GM12891 (cell line): ENCODE measurements at places on chromosomes 13 and 19.

DNA sequence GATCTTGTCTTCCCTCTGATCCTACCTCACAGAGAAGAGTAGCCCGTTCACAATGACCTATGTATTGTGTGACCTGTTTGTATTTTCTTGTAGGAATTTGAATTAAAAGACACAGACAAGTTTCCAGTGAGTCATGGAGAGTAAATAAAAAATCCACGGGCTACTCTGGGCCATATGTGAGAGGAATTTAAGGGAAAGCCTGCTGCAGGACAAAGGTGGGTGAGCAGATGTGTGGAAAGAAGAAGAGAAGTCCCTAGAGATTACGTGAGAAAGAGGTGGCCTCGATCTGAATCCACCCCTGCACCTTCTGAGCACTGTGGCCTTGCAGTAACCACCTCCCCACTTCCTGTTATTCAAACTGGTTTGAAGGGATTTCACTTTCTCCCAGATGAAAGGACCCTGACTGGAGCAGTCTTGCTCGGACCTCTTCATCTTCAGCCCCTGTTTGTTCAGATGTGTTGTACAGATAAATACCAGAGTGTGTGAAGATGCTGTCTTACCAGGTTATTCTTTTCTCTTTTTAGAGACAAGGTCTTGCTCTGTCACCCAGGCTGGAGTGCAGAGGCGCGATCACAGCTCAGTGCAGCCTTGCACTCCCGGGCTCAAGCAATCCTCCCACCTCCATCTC is 205.4 kb downstream of the PDS5B start:
- DNase-seq, result peak; percentile 28

GRCh38 chr19:14222886-14223285 is 16.9 kb upstream of the ADGRL1 start:
- no peak for DNase-seq

DNA sequence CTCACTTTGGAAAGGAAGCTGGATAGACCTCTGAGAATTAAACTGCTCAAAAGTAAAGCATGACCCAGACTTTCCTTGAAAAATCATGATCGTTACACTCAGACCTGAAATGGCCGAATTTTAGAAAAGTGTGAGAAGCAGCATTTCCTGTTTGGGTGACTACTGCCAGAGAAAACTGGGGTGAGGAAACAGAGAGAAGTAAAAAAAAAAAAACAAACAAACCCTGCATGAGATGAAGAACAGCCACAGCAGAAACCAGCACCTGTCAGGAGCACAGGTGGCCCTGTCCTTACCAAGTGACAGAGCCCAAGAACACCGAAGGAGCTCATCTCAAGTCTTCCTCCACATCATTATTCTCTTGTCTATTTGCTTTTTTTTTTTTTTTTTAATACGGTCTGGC is 12.0 kb upstream of the ADPRHL1 start:
- DNase-seq, result no peak

DNA sequence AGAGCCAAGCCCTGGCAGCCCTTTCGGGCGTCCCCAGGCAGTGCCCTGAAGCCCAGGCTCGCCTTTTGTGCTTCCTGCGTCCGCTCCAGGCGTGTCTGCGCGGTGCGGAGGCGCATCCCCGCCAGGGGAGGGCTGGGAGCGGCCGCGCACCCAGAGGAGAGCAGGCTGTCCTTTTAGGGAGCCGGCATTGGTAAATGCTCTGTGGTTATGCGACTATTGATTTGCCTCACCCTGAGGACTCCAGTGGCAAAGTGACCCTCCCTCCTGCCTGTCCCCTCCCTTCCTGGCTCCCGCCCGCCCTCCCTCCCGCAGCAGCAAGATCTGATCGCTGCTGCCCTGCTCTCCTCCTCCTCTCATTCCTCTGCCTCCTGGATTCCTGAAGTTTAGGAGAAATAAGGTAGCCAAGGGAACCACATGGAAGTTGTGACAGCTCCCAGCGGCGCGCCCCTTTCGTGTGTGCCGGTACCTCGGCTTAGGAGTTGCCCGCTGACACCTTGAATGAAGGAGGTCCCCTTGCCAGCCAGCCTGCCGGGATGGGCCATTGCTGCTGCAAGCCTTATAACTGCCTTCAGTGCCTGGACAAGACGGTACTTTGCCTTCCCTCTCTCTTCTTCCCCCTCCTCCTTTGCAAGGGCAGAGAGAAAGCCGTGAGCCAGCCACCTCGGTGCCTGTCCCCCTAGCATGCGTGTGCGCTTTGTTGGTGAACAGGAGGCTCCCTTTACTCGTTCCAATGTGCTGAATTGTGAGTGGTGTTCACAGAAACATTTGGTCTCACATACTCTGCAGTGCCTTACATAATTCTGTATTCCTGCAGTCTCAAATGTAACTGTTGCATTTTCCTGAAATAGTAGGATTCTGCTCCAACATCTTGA is 166.9 kb downstream of the SLC7A1 start:
- no peak for DNase-seq

GRCh38 chr13:89763005-89763404 is 1584.5 kb upstream of the MIR17HG start:
- DNase-seq, result no peak

- DNase-seq, result no peak
Observed at GRCh38 chr13:42874221-42874620, 92.8 kb downstream of the FAM216B start.

- DNase-seq, result no peak
Observed at GRCh38 chr19:43720936-43721335, 5.1 kb downstream of the IRGC start.

DNA sequence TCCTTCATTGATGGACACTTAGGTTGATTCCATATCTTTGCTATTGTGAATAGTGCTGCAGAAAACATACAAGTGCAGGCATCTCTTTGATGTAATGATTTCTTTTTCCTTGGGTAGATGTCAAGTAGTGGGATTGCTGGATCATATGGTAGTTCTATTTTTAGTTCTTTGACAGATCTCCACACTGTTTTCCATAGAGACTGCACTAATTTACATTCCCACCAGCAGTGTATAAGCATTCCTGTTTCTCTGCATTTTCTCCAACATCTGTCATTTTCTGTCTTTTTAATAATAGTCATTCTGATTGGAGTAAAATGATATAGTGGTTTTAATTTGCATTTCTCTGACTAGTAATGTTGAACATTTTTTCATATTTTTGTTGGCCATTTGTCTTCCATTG is 116.7 kb downstream of the LMO7 start:
- no peak for DNase-seq

- DNase-seq, result no peak
Observed at GRCh38 chr19:4121273-4121612, 2.7 kb downstream of the MAP2K2 start.

GRCh38 chr13:43785650-43786471 is 911 bp downstream of the ENOX1 start:
- peak; percentile 39 for DNase-seq

- DNase-seq, result no peak
Observed at GRCh38 chr13:79711631-79712030, 230.7 kb downstream of the NDFIP2 start.

- DNase-seq, result no peak
Observed at GRCh38 chr13:25186187-25186586, 14.1 kb upstream of the AMER2 start.

DNA sequence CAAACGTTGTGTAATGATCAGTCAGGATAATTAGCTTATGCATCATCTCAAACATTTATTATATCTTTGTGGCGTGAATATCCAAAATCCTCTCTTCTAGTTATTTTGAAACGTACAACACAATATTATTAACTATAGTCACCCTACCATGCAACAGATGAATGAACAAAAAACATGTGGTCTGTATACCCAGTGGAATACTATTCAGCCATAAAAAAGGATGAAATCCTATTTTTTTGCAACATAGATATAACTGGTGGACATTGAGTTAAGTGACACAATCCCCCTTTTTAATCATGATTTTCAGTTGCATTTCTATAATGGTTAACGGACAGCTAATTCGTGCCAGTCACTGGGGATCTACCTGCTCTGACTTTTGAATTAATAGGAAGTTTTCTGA is 145.6 kb downstream of the SOX1 start:
- no peak for DNase-seq

GRCh38 chr13:104111031-104111430 is 1044.8 kb upstream of the SLC10A2 start:
- DNase-seq, result no peak

- no peak for DNase-seq
Observed at GRCh38 chr19:38211151-38211591, 12.9 kb downstream of the DPF1 start.

GRCh38 chr19:47024502-47024901 is 4.9 kb downstream of the NPAS1 start:
- DNase-seq, result no peak

- no peak for DNase-seq
Observed at GRCh38 chr19:2613507-2614295, 88.8 kb downstream of the GNG7 start.

- peak; percentile 1 for DNase-seq
Observed at GRCh38 chr13:47146991-47147811, 250.3 kb upstream of the HTR2A start.

- DNase-seq, result peak; percentile 85
Observed at GRCh38 chr13:112443995-112444311, 67.8 kb downstream of the SPACA7 start.

GRCh38 chr19:33613620-33614000 is 8.1 kb upstream of the CHST8 start:
- DNase-seq, result no peak

DNA sequence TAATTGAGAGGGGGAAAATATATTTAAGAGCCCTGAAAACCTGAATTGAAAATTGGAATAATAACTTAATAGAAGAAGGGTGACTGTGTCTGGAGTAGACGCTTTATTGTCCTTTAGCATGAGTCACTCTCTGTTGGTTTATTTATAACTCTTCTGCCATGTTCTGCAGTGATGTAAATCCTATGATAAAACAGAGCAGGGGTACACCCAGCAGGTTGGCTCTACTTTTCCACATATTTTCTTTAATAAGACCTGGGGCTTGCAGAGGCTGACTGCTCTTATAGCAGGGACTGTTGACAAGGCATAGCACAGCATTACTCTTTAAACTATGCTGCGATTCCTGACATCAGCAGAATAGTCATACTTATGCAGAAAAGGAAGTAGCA is 389.9 kb upstream of the PCDH9 start:
- no peak for DNase-seq

GRCh38 chr13:81917810-81918209 is 1576.9 kb upstream of the SPRY2 start:
- DNase-seq, result no peak

- no peak for DNase-seq
Observed at GRCh38 chr13:45787346-45787745, 64.2 kb downstream of the SIAH3 start.

DNA sequence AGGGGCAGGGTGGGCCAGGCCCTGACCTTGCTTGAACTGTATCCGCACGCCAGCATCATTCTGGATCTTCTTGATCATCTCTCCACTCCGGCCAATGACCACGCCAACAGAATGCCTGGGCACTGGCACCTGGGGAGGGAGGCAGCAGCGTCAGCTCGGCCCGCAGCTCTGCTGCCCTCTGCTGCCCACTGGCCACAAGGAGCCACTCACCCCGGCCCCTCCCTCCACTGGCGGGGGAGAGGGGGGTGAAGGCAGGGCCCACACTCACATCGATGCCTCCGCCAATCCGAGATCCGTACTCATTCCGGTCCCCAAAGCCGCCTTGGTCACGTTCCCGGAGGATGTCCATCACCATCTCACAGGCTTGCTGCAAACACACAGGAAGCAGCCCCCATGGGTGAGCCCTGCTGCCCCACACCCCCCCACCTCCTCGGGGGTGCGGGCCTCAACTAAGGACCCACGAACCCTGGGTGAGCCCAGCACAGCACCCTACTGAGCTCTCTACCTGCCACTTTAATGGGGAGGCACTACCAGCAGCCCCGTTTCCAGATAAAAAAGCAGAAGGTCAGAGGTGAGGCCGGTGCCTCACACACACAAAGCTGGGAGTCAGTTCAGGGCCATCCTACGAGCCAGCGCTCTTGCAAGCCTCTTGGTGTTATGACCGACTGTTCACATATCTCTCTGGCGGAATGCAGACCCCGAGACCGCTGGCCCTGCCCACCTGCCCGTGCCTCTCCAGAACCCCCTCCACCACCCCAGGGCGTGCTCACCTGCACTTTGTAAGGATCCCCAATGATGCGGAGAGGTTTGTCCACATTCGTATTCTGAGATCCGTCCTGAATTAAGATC is 6.7 kb downstream of the KHSRP start:
- DNase-seq, result no peak

GRCh38 chr19:41876847-41877832 is at the start of gene CD79A:
CD79A (plus strand) TSS chr19:41877279; CDS start chr19:41877305, 26 bp downstream.
- DNase-seq, result no peak

- no peak for DNase-seq
Observed at GRCh38 chr19:13240312-13241022, 90.3 kb downstream of the IER2 start.

GRCh38 chr13:90415902-90416301 is 931.6 kb upstream of the MIR17HG start:
- no peak for DNase-seq

DNA sequence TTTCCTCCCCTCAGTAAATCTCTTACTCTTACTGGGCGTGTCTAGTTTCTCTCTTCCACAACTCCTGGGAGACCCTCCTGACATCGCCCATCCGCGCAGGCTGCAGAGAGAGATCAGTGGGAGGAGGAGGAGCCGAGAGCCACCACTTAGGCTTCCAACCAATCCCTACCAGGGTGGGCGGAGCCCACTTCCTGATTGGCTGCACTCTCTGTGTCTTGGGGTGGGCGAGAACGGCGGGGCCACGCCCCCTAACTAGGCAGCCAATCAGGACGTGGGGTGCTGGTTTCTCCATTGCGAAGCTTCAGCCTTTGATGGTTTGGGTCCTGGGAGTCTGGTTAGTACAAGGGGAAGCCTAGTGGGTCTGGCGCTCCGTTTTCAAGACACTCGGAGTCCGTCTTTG is at the start of gene PMIS2:
TSS of gene PMIS2 (plus strand) at position 326 of the 400 bp plus-strand sequence. CDS start 87 bp downstream, outside the sequence.
- DNase-seq, result no peak

DNA sequence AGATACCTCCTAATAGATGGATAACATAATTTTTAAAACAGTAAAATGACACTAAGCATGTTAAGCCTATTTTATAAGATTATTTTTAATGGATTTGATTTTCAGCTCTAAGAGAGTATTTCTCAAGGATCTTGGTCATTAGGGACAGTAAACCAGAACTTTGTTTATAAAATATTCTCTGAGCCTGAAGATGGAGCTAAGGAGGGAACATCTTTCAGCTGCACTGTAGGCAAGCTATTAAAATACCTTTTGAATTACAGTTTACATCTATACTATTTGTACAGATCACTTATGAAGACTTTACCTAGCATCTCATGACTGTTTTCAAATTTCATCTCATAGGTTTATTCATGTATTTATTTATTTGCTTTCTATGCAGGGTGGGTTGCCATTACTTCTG is 345.3 kb downstream of the MYO16 start:
- no peak for DNase-seq

DNA sequence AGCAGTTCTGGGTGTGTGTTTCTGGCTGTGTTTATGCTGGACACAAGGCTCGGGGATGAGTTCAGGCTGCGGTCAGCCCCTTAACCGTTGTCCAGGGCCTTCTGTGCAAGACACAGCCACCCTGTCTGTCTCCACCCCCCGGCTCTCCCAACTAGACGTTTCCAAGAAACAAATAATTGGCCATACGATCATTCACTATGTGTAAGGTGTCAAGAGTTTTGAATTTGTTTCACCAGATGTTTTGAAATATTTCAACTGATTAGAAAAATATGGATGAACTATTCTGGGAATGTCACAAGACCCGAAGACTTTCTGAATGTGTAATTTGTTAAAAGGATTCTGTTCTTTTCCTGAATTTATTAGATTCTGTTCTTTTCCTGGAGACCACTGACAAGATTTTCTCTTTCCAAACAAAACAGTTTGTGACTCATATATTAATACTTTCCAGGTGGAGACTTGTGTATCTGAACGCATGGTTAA is 318.2 kb downstream of the MYO16 start:
- DNase-seq, result no peak
